NCI-H524 (cell line): ENCODE measurements at places on chromosomes 16 and 17.

DNA sequence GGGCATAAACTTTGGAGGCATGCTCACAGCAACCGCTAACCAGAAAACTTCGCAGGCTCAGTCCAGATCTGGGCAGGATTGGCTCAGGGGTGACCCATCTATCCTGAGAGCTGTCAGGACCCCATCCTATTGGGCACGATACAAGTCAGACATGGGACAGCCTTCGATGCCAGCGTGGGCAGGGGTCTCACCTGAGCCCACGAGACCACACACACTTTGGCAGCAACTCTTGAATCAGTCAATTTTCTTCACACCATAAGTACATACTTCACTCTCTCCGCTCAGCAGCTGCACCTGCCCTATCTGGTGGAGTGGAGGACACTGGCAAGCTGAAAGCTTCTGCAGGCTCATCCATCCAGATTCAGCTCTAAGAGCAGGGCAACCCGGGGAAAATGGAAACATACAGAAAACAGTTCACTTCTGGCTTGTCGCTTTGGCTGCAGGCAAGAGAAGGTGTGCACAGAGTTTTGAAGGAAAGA, 48.3 kb downstream of the ZFHX3 start:
- no peak for DNase-seq

- no peak for DNase-seq
Measured at GRCh38 chr16:21603928-21604327, 4.6 kb downstream of the METTL9 start.

- DNase-seq: peak; percentile 83
Measured at GRCh38 chr17:2239882-2240430, 63.6 kb downstream of the SMG6 start.

DNA sequence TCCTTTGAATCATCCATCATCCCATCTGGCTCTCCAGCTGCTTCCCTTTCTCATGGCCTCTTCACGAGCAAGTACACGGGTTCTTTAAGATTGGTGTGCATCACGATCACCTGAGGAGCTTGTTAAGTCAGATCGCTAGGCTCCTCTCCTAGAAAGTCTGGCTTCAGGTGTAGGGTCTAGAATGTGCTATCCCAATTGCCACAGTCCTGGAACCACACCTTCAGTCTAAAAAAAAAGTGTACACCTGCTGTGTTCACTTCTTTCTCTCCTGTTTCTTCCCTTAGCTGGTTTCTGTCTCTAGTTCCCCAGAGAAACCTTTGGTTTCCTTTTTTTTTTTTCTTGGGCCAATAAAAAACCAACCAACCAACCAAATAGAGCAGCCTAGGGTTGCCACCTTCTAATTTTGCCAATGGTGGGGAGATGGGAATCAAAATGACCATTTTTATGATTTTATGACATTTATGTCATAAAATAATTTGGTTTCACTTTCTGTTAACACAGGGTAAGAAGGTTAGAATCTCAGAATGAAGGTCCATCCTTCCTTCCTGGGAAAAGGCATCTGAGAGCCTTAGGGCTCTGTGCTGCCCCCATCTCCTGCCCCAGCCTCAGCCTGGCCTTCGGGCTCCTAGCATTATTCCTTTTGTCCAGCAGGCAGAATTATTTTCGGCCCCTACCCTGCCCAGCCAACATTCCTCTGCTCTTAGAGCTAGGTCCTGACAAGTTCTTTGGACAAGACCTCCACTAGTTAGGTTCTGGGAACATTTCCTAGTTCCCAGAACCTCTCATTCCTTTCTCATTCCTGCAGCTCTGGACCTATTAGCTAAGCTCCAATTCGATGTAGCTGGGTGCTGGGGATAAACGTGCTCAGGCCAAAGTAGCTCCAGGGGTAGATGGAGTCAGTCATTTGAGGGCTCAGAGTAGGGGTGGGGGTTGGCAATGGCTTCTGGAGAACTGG, 1.9 kb upstream of the GGT6 start:
- DNase-seq: peak; percentile 70

DNA sequence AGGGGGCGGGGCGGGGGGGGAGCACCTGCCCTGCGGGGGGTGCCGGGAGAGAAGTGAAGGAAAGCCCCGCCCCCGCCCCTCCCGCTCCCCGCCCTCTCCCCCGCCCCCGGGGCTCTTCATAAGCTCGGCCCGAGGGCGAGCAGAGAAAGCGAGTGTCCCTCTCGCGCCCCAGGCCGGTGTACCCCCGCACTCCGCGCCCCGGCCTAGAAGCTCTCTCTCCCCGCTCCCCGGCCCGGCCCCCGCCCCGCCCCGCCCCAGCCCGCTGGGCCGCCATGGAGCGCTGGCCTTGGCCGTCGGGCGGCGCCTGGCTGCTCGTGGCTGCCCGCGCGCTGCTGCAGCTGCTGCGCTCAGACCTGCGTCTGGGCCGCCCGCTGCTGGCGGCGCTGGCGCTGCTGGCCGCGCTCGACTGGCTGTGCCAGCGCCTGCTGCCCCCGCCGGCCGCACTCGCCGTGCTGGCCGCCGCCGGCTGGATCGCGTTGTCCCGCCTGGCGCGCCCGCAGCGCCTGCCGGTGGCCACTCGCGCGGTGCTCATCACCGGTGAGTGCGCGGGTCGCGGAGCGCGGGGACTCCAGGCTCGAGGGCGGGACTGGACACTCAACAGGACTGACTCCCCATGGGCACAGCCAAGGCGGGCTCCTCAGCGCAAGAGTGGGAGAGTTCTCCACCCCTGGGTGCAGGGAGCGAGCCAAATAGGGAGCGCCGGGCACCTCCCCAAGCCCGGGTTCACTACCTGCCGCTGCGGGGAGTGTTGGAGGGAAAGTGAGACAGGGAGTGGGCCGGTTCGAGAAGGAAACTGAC, at the start of gene HSD11B2:
Gene HSD11B2, plus strand, starts transcription at position 145 of the 798 bp plus-strand sequence. Its CDS starts 128 bp downstream, at position 273.
- DNase-seq: peak; percentile 70

DNA sequence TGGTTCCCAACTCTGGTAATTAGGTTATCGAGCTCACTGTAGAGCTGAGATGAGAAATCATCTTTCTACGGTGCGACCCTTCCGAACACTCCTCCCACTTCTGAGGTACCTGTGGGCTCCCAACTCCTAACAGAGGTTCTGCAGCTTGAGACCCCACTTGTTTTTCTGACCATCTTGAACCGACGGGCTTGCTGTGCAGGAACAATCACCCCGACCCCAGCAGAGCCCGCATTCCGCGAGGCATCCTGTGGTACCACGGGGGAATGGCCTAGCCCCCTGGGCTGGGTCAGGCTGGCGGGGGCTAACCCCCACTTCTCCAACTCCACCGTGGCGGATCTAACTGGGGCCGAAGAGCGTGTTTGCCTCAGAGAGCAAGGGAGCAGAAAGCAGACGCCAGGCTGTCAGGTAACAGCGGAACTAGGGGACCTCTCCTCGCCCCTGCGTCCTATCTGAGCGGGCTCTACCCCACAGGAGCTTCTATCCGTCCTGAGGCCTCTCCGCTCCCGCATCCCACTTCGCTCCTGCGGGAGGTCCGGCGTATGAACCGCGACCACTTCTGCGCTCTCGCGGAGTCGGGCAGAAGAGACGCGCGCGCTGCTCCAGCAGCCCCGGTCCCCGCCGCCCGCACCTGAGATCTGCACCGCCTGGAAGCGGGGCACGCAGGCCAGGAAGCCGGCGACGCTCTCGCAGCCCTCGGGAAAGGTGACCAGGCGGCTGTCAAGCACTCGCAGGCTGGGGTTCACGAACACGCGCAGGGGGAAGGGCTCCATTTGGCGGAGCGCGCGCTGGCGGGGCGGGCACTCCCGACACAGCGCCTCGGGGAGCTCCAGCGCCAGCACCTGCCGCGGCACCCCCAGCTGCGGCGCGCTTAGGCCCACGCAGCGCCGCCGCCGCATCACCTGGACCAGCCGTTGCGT, 761 bp downstream of the PDF start:
- no peak for DNase-seq

- peak; percentile 68 for DNase-seq
Measured at GRCh38 chr17:71441098-71441497, 679.7 kb upstream of the SOX9 start.

- DNase-seq: no peak
Measured at GRCh38 chr16:72974142-72974769, 73.7 kb downstream of the ZFHX3 start.

- no peak for DNase-seq
Measured at GRCh38 chr17:50181591-50182560, 16.1 kb downstream of the SGCA start.

DNA sequence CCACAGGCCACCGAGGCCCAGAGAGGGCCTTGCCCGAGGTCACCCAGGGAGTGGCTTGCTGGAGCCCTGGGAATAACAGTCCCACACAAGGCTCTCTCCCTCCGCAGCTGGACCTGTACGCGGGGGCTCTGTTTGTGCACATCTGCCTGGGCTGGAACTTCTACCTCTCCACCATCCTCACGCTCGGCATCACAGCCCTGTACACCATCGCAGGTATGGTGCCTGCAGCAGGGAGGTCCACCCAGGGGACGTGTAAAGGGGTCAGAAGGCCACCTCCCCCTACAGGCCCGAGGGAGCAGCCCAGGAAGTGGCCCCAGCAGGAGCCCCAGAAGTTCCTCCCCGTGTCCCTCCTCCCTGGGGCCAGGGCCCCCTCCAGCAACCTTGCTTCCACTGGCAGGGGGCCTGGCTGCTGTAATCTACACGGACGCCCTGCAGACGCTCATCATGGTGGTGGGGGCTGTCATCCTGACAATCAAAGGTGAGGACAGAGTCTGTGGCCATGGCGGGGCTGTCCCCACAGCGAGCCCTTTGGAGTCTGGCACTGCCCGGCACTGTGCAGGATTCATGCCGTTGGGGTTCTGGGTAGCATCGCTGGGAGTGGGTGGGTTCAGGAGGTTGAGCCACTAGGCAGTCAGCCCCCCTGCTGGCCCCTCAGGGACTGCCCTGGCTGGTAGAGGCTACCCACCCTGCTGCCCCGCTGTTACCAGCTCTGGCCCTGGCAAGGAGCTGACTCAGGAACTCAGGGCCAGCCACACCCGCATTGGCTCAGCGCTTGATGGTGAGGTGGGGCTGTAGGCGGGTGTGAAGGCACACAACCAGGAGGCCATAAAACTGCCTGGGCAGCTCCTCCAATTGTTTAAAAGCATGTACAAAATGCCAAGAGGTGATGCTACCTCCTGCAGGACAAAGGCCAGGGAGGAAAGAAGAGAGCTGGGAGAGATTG, 17.3 kb downstream of the SLC5A10 start:
- DNase-seq: no peak

GRCh38 chr16:11612665-11613025, 25.9 kb upstream of the LITAF start:
- no peak for DNase-seq

GRCh38 chr16:4968879-4969483, 10.9 kb downstream of the SEC14L5 start:
- no peak for DNase-seq

GRCh38 chr16:1614456-1615102, 2.4 kb downstream of the CRAMP1 start:
- no peak for DNase-seq

DNA sequence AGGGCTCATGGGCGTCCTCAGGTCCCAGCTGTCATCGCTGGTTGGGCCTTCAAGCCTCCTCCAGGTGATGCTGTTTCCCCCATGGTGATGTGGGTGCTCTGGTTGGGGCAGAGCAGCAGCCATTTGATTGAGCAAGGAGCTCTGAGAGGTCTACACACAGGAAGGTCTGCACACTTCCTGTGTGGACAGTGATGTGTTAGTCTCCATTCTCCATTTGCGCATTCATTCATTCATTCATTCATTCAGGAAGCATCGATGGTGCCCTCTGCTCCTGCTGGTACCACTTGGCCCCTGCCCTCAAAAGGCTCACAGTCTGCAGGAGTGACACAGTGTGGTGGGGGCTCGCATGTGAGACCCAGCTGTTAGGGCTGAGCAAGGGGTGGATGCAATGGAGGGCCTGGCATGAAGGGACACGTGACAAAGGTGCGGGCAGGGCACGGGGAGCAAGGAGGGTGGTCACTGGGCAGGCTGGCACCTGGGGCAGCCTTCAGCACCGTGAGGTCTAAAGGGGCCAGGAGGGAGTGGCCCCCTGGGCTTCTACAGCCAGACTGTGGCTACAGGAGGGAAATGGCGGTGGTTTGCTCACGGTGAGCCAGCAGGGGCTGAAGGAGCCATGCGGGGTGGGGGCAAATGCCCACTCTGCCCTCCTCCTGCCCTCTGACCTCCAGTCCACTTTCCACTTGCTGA, 1.5 kb downstream of the ADGRG3 start:
- no peak for DNase-seq

DNA sequence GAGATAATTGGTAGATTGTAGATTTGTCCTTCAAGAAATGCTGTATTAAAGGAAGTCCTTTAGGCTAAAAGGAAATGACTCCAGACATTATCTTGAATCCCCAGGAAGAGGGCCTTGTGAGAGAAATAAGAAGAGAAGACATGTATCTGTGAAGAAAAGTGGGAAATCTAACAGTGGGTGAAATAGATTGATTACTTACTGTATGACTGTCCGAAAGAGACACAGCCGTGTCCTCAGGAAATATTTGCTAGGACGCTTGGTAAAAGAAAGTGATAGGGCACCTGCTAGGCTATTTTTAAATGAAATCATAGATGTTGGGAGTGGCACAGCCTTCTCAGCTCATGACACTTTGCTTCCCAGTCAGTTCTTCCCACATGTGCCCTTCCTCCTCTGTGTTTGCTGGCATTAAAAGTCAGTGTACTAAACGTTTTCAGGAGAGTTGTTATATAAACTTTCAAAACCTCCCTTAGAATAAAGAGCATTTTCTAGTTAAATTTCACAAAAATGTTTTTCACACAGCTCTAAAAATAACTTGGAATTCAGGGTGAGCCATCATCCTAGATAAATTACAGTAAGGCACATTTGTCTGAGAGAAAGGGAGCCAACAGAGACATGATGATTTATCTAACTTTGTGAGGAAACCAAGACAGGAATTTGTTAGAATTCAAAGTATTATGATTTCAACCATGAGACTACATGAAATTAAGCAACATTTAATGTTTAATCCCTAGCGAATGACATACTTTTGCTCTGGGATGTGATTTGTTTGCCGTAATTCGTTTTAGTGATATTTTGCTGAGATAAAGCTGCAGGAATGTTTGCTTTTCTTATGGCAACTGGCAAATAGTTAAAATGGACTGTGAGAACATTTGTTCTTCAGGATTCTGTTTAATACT, 35.0 kb downstream of the DHRS7B start:
- DNase-seq: no peak

- DNase-seq: peak; percentile 59
Measured at GRCh38 chr17:75152922-75153779, 1.2 kb downstream of the JPT1 start.

DNA sequence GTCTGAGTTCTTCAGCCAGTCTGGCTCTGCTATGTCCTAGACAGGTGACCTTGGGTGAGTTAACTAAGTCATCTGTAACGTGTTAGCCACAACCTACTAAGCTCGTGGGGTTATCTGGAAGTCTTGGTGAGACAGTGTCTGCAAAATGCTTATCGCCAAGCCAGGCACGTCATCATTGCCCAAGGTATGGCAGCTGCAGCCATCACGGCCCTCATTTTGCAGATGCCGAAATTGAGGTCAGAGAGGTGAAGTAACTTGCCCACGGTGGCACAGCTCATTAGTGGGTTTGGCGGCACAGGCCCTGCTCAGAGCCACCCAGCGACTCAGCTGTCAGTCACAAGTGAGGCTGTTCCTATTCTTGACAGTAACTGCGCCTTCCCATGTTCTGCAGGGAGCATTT, 79.8 kb downstream of the CMIP start:
- no peak for DNase-seq

- peak; percentile 81 for DNase-seq
Measured at GRCh38 chr17:43398724-43399595, at the start of gene ARL4D. ARL4D (plus strand) TSS chr17:43398993; CDS start chr17:43399733, 740 bp downstream.

- no peak for DNase-seq
Measured at GRCh38 chr16:89373355-89374110, 116.8 kb downstream of the ANKRD11 start.

GRCh38 chr16:68037841-68038597, 14.9 kb downstream of the DUS2 start:
- no peak for DNase-seq

- DNase-seq: no peak
Measured at GRCh38 chr17:77349976-77350830, 209.4 kb downstream of the SEC14L1 start.
